ENCODE measurements at places on chromosomes 16 and 17.
A peak's percentile ranks its signal among the peaks of the same experiment; 100 is the strongest.

- no peak for DNase-seq
These were observed 81.4 kb upstream of the FOXF1 start for GRCh38 chr16:86428729-86429517.

DNA sequence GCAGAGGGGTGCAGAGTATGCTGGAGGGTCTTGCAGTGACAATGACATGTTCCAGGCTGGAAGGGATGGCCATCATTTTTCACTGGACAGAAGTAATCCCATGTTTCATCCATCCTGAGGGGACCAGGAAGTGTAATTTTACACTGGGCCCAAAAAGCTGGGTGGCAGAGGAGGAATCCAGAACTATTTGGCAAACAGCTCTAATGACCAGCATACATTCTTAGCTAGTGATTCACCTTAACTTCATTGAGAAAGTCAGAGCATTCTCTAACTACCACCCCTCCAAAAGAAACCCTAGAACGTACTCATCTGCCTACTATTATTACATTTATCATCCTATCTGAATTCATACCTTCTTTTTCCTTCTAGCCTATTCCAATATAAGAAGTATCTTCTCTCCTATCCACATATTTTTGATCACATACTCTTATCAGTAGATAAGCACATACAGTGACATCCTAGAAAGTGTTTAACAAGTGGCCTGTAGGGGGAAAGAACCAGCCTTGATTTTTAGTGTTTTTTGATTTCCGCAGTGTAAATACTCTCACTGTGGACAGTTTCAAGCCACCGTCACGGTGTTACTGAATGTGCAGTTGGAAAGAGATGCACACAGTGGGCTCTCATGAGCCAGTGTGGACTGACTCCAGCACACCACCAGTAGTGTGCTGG, 118.1 kb downstream of the FTO start:
- DNase-seq: no peak

GRCh38 chr16:29126616-29127015, 141.8 kb downstream of the LAT start:
- DNase-seq: no peak

DNA sequence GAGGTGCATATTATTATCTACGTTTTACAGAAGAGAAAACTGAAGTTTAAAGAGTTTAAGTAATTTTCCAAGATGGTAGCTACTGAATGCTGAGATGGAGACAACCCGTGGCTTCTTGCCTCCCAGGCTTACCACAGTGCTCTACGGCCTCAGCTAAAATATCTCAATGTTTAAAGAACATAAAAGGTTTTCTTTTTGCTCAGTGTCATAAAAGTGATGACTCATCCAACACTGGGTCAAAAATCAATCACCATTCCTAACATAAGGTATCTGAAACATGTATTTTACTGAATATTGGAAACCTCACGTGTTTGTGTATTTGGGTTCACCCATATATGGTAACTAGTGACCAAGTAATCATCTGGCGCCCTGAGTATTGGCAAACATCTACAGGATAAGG, 18.4 kb downstream of the ABCA9 start:
- no peak for DNase-seq

- peak; percentile 57 for DNase-seq
These were observed at the start of gene TIMP2 for GRCh38 chr17:78925234-78925633. Gene TIMP2 (minus strand): TSS chr17:78925387. CDS start chr17:78925088, 299 bp downstream.

DNA sequence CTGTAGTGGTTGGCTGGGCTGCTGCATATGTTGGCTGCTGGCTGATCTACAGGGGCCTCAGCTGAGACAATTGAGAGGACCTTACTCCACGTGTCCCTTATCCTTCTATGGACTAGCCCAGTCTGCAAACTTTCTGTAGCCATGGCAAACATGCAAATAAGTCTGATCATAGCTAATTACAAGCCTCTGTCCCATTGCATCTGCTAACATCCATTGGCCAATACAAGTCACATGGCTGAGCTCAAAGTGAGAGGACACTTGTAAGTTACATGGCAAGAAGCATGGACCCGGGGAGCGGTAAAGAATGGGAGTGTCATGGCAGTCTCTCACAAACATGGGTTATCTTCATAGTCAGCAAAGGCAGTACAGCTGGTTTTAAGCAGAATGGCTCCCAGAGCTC, 11.6 kb upstream of the IL4R start:
- peak; percentile 63 for DNase-seq

DNA sequence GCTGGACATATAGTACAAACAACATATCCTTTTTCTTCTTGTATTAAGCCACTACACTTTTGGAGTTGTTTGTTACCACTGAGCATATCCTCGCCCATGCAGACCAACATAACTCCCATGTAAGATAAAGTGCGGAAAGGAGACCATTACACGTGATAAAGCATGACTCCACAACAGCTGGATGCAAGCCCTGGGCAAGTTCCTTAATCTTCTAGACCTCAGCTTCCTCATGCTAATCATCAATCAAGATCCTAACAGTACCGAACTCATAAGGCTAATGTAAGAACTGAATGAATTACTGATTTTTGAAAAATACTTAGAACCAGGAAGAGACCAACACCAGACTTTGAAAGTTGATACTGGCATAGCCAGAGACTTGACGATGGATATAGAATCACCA, 47.0 kb upstream of the GSG1L start:
- no peak for DNase-seq

DNA sequence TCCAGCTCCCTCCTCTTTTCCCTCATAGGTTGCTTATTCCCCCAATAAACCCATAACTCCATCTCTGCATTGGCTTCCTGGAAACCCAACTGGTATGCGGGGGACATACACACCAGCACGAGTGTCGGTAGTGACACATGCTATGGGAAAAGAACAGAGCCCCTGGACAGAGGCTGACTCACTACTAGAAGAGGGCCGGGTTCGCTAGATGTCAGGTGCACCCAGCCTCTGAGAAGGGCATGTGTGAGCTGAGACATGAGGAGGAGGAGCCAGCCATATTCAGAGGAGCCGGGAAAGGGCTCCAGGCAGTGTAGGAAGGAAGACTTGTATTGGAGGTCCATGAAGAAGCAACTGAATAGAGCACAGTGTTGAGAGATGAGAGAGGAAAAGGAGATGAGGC, 241.1 kb downstream of the SOX9 start:
- DNase-seq: no peak

DNA sequence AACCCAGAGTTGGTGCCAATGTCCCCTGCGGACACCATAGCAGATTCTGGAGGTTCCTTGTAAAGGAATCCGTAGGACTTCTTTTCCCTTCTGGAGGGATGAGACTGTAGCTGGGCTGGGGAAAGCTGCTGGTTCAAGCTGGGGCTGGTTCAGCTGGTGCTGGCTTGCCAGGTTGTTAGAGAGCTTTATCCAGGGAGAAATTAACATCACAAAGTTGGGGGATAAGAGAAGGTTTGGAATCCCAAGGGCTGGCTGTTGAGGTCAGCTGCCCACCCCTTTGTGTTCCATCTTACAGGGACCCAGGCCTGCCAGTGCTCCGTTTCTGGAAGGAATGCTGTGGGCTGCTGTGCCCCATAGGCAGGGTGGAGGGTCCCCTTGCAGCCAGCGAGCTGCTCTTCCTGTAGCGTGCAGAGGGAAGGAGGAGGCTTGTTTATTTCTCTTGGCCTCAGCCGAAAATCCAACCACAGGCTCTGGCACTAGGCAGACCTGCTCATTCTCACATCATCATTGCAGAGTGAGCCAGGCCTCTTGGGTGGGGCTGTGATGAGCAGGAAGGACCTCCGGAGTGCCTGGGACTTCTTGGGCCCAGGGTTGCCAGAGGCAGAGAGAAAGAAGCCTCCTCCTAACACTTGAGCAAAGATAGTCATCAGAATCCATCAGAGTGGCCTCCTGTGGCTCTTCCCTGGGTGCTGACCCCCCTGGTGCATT, 251.1 kb downstream of the SEC14L1 start:
- DNase-seq: no peak

DNA sequence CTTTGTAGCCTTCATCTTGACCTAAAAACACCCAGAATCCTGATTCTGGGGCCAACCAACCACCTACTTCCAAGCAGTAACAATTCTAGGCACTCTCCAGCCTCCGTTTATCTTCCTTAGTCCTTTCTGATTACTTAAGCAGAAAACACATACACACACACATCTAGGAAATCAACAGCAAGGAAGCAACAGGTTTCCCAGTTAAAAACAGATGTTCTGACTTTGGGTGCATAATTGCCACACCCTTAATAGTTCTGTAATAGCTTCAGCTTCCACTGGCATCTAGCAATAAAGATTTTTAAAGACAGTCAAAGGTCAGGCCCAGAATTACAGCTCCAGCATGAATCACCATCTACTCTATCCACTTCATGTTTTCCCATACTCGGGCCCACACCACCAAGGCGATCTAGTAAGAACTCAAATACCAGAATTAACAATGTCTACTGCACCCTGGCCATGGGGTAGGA, 2.6 kb downstream of the ARHGAP17 start:
- DNase-seq: no peak

- DNase-seq: no peak
These were observed 47.2 kb upstream of the ICAM2 start for GRCh38 chr17:64067657-64068056.

GRCh38 chr17:67655478-67656148, 62.1 kb upstream of the NOL11 start:
- no peak for DNase-seq

DNA sequence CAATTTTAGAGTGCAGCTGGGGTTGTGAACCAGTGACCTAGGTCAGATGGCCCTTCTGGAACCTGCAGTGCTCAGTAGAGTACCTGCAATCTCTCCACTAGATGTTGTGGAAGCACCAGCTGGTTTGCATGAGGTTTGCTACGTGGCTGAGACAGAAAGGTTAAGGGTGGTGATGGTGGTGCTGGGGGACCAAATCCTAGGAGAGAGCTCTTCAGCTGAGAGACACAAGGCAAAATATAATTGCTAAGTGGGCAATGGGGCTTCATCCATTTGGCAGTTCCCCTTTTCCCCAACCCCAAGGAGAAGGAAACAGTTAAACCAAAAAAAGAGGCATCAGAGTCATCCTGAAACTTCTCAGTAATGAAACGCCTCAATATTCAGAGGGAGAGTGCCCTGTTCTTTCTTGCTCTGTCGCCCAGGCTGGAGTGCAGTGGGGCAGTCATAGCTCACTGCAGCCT, 13.9 kb downstream of the ITPRIPL2 start:
- DNase-seq: no peak

DNA sequence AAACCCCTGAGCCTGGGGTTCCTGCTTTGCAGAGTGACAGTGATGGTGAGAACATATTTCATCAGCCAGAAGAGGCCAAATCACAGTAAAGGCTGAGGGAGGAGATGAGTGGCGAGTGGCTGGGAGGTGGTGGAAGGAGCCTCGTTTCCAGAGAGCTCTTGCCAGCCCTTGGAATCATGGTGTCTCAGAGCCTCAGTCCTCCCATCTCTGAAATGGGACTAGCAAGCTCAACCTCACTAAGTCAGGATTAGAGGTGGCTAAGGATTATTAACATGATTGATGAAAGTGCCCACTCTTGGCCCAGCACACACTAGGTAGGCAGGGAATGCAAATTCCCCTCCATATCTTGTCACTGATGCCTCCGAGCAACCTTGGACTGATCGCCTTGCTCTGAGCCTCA, 43.0 kb downstream of the IL4R start:
- no peak for DNase-seq

- no peak for DNase-seq
These were observed 81.8 kb upstream of the TOB1 start for GRCh38 chr17:50947782-50948543.

DNA sequence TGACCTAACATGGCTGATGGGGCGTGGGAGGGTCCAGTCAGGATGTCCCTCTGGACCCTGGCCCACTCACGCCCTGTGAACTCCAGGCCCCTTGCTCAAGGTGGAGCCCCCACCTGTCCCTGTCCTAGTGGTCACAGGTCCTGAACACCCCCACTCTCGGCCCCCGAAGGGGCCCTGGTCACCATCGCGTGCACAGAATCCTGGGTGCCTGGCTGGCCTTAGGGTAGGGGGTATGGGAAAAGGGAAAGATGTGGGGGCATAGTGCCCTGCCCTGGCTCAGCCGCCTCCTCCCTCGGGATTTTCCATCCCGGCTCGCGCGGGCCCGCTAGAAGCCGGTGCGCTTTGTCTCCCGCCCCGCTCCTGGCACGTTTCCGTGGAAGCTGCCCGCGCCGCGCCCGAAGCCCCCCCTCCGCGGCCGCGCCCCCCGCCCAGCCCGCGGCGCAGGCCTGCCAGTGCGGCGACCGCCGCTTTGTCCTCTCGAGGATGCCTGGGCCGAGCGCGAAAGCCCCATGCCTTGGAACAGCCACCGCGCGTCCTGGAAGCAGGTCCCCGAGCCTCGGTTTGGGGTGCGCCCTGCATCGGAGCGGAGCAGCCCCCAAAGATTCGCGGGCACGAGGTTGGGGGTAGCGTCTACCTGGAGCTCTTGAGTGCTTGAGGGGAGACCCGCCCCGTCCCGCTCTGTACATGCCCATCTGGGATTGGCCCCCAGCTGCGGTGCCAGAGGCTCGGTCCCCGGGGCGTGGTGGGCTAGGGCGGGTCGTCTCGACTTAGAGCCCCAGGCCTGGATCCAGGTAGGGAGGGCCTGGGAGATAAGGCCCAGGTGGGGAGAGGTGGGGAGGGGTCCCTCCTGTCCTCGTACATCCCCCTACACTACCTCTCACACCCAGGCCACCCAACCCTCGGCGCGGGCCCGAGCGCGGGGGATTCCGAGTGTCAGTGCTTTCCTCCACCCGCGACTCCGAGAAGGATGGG, 1.3 kb downstream of the SMPD3 start:
- DNase-seq: no peak

GRCh38 chr16:47727131-47727530, 266.0 kb downstream of the PHKB start:
- no peak for DNase-seq

DNA sequence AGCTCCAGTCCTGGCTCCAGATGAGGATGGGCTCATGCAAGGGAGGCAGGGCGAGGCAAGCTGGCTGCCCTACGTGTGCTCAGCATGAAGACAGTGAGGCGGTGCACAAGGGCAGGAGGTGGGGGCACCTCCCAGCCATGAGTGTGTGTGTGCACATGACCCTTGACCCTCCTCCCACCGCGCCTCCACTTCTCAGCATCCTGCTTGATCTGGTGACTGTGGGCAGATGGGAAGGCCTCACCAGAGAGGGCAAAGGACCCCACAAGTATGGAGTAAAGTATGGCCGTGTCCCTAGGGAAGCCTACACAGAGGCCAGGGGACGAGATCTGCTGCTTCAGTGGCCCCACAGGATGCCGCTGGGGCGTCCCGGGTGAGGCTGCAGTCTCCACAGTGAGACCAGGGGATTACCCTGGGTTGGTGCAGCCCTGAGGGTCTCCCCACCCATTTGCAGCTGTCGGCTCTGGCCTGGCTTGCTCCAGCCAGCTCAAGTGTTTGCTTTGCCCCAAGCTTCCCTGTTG, 7.9 kb upstream of the RNF222 start:
- no peak for DNase-seq

DNA sequence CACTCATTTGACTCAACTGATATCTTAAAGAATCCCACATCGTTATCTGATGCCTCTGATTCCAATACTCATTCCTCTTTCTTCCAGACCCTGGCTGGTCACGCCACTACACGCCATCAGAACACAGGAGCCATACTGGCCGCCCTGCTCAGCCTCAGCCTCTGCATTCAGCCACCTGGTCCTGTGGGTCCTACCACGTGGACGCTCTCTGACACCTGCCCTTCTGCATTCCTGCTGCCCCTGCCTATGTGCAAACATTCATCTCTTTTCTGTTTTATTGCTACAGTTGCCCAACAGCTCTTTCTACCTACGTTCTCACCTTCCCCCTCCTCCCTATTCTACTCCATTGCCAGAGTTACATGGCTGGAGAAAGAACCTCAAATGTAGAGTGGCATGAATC, 18.4 kb downstream of the PSMD7 start:
- no peak for DNase-seq

Measured in NAMALWA (cell line).